ENCODE measurements at places on chromosomes 4 and X.
A peak's percentile ranks its signal among the peaks of the same experiment; 100 is the strongest.

DNA sequence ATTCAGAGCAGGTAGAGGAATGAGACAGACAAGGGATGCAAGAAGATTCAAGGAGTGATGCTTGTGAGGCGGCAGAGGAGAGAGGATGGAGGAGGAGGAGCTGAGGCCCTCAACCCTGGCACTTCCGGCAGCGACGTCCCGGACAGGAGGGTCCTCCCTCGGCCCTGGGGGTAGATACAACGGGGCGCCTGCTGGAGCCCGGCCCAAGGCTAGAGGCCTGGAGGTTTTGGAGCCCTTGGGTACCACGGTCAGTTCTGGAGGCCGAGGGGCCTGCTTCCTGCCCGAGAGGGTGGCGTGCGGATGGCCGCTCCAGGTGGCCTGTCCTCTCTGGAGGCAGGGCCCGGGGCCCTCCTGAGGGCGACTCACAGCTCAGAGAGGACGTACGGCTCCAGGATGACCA is 13.5 kb downstream of the SSR4 start:
- DNase-seq = no peak
- no peak overlapping the region for H3K4me3 ChIP-seq
- no peaks in the 10 kb centered on the region for H3K36me3 ChIP-seq

DNA sequence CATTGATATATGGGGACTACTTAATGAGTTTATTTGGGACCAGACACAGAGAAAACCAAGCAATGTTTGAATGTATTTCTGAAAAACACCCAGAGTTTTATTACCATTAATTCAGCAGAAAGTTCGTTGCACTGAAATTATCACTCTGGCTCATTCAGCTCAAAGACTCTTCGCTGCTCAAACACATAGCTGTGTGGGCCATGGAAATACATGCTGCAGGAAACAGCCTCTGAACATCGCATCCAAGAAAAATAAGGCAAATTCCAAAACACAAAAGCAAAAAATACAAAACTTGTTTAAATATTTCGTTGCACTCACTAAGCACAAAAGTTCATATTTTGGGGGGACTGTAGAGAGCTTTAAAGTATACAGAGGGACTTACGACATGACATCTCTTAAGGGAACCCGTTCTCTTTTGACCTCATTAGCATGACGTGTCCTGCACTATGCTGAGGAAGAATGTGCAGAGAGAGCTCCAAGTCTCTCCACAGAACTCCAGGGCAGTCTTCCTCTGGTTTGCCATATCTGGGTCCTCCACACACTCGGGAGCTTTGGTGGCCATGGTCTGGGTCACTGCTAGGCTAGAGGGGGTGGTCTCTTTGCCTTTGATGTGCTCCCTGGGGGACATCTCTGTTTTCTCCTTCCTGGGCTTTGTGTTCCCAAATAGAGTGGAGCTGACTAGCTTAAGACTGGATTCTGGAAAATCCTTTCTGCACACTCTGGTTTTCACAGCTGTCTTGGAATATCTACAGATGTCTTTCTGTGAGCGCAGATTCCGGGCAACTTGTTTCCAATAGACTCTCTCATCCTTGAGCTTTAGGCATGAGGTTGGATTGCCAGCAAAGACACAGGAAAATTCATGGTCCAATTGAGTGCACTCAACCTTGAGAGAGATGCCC is 2.8 kb downstream of the FGFBP1 start:
- no peaks in the 10 kb centered on the region for H3K4me1 ChIP-seq
- H3K27me3 ChIP-seq = no peaks in the 10 kb centered on the region
- DNase-seq = no peak
- H3K4me3 ChIP-seq = peak overlapping the region; percentile 33
- no peak overlapping the region for H3K27ac ChIP-seq
- no peaks in the 10 kb centered on the region for H3K36me3 ChIP-seq

- no peak overlapping the region for H3K4me3 ChIP-seq
- no peaks in the 10 kb centered on the region for H3K4me1 ChIP-seq
- no peaks in the 10 kb centered on the region for H3K27me3 ChIP-seq
- H3K36me3 ChIP-seq = no peaks in the 10 kb centered on the region
- no peak overlapping the region for H3K27ac ChIP-seq
Observed at GRCh38 chr4:130183096-130183495, 1087.1 kb downstream of the C4orf33 start.

GRCh38 chr4:13047591-13047990 is 436.5 kb downstream of the RAB28 start:
- H3K4me3 ChIP-seq = no peak overlapping the region
- H3K27ac ChIP-seq = no peak overlapping the region
- no peak for DNase-seq
- H3K27me3 ChIP-seq = no peaks in the 10 kb centered on the region

GRCh38 chr4:81136161-81136905 is 78.7 kb downstream of the PRKG2 start:
- no peaks in the 10 kb centered on the region for H3K4me1 ChIP-seq
- H3K27ac ChIP-seq = peak overlapping the region; percentile 40
- no peak for DNase-seq
- no peaks in the 10 kb centered on the region for H3K27me3 ChIP-seq

GRCh38 chr4:17877661-17878060 is 66.9 kb downstream of the NCAPG start:
- H3K27ac ChIP-seq = no peak overlapping the region
- no peaks in the 10 kb centered on the region for H3K27me3 ChIP-seq
- H3K36me3 ChIP-seq = no peaks in the 10 kb centered on the region
- DNase-seq = no peak
- no peaks in the 10 kb centered on the region for H3K4me1 ChIP-seq

DNA sequence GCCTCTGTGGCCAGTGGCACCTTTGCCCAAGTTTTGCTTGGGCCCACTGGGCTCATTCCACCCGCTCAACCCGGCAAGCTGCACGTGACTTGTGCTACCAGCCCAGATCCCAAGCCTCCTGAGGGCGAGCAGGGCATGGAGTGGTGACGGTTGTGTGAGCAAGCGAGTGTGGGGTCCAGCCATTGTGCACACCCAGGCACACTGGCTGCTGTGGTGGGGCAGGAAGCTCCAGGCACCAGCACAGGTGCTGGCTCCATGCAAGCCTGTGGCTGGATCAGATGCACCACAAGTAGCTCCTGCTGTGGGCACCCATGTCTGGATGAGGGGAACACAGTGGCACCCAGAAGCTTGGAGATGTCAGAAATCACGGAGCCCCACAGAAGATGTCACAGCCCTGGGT is 557.0 kb upstream of the GNPDA2 start:
- DNase-seq = no peak
- H3K36me3 ChIP-seq = no peaks in the 10 kb centered on the region
- no peak overlapping the region for H3K4me3 ChIP-seq
- no peaks in the 10 kb centered on the region for H3K4me1 ChIP-seq
- no peak overlapping the region for H3K27ac ChIP-seq

GRCh38 chr4:77844363-77844762 is 18.3 kb upstream of the MRPL1 start:
- no peaks in the 10 kb centered on the region for H3K27me3 ChIP-seq
- no peaks in the 10 kb centered on the region for H3K36me3 ChIP-seq
- no peaks in the 10 kb centered on the region for H3K4me1 ChIP-seq

DNA sequence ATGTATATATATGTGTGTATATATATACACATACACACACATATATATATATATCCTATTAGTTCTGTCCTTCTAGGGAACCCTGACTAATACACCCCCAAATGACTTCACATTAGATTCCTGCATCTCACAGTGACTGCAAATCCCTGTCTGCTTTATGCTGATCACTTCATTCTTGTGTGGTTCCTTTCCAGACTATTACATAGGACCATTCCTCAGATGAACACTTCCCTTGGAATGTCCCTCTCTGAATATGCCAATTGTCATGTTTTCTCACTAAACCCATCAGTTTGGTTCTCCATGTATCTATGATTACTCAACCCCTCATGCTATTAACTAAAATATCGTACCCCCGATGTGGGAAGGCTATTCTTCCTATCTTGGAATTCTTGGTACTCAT is 605.2 kb upstream of the NR3C2 start:
- no peak for DNase-seq
- H3K4me1 ChIP-seq = no peaks in the 10 kb centered on the region
- no peaks in the 10 kb centered on the region for H3K27me3 ChIP-seq
- no peak overlapping the region for H3K27ac ChIP-seq
- H3K36me3 ChIP-seq = no peaks in the 10 kb centered on the region

GRCh38 chr4:139668036-139668435 is 2.4 kb downstream of the MGST2 start:
- no peaks in the 10 kb centered on the region for H3K27me3 ChIP-seq
- no peak for DNase-seq
- H3K4me3 ChIP-seq = no peak overlapping the region
- no peak overlapping the region for H3K27ac ChIP-seq
- H3K36me3 ChIP-seq = peaks cover 8% of the 10 kb centered on the region
- H3K4me1 ChIP-seq = peaks cover 2% of the 10 kb centered on the region

- no peak overlapping the region for H3K4me3 ChIP-seq
- no peaks in the 10 kb centered on the region for H3K36me3 ChIP-seq
- no peak overlapping the region for H3K27ac ChIP-seq
- H3K4me1 ChIP-seq = no peaks in the 10 kb centered on the region
- no peaks in the 10 kb centered on the region for H3K27me3 ChIP-seq
- DNase-seq = no peak
Observed at GRCh38 chr4:124278477-124278876, 434.1 kb downstream of the ANKRD50 start.

GRCh38 chr4:155543126-155543765 is 123.4 kb upstream of the GUCY1A1 start:
- no peak overlapping the region for H3K27ac ChIP-seq
- no peak for DNase-seq
- no peaks in the 10 kb centered on the region for H3K36me3 ChIP-seq
- H3K4me3 ChIP-seq = no peak overlapping the region
- H3K27me3 ChIP-seq = no peaks in the 10 kb centered on the region

DNA sequence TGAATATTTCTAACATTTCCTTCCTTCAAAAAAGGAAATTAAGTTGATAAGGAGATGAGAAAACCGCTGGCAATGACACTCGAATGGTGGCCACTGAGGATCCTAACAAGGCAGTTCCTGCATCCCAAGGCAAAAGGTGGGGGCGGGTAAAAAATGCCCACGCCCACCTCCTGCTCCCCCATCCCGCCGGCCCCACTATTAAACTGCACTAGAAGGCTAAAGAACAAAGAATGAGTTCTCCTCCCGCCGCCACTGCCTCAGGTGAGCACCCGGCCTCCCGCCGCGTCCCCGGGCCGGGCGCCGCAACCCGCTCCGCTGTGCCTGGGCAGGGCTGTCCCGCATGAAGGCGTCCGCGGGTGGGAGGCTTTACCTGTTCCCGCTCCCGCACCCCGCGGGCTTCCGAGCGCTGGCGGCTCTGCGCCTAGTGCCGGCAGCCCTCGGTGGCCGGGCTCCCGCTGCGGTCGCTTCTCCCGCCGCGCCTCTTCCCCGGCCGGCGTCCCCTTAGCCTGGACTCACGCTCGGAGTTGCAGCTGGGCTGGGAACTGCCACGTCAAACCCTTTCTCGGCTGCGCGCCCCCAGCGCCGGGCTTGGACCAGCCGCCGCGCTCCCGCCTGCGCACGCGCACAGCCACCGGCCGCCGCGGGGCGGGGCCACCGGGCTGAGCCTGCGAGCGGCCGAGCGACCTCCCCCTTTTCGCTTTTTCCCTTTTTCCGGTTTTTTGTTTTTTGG is at the start of gene SEC24D:
TSS of gene SEC24D (minus strand) at position 556 of the 730 bp plus-strand sequence. CDS start 2,430 bp downstream, outside the sequence.
- H3K27me3 ChIP-seq = no peaks in the 10 kb centered on the region
- peak within 1 kb of the TSS; percentile 98 for H3K4me3 ChIP-seq
- no peaks in the 10 kb centered on the region for H3K4me1 ChIP-seq
- no peak for DNase-seq

DNA sequence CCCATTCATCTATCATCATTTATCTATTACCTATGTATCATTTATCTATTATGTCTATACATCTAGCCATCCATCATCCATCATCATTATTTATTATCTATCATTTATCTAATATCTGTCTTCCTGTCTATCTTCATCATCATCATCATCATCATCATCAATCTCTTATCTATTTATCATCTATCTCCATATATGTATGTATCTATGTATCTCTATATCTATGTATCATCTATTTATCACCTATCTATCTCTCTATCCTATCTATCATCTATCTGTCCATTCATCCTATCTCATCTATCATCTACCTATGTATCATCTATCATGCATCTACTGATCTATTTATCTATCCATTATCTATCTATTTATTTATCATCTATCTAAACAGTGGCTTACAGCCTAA is 3.8 kb upstream of the GYG2 start:
- no peaks in the 10 kb centered on the region for H3K36me3 ChIP-seq
- H3K4me3 ChIP-seq = no peak overlapping the region
- H3K27ac ChIP-seq = no peak overlapping the region
- DNase-seq = no peak

DNA sequence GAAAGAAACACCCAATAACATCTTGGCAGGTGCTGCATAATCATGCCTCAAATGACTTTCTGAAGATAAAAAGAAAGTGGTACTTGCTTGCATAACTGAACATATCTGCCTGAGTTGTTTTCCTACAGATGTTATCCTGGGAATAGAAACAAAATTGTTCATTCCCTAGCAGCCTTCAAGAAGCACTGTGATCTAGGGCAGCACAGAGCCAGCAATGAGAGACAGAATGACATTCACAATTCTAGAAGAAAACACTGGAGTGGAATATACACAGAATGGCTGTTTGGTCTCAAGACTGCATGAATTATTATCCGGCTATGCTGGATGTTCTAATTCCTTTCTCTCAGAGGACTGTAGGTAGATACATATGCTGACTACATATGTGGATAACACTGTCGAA is 790.9 kb downstream of the PDHA2 start:
- no peaks in the 10 kb centered on the region for H3K4me1 ChIP-seq
- H3K27me3 ChIP-seq = no peaks in the 10 kb centered on the region
- H3K27ac ChIP-seq = no peak overlapping the region
- no peak for DNase-seq
- no peak overlapping the region for H3K4me3 ChIP-seq

- H3K36me3 ChIP-seq = no peaks in the 10 kb centered on the region
- no peak for DNase-seq
- H3K4me1 ChIP-seq = no peaks in the 10 kb centered on the region
- no peaks in the 10 kb centered on the region for H3K27me3 ChIP-seq
Observed at GRCh38 chr4:120857312-120857711, 65.2 kb downstream of the PRDM5 start.

GRCh38 chrX:153707406-153707805 is 16.8 kb downstream of the BCAP31 start:
- no peaks in the 10 kb centered on the region for H3K27me3 ChIP-seq
- H3K4me3 ChIP-seq = no peak overlapping the region
- peaks cover 4% of the 10 kb centered on the region for H3K36me3 ChIP-seq
- H3K27ac ChIP-seq = no peak overlapping the region

DNA sequence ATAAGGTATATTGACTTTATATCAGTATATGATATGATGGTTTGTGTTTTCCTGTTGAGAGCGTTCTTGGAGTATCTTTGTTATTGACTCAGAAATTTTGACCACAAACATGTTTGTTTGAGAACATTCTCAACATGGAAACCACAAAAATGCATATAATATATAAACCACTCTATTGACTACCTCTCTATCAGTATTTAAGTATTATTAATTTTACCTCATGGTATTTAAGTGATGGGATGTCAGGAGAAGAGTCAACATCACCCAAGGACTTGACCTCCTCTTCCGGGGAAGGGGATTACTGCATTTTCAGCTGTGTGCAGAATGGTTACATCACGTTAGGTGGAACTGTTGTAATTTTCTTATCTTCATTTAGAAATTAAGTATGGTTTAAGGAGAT is 54.3 kb upstream of the PUDP start:
- no peaks in the 10 kb centered on the region for H3K27me3 ChIP-seq
- no peak for DNase-seq
- H3K27ac ChIP-seq = no peak overlapping the region

- no peak overlapping the region for H3K27ac ChIP-seq
- H3K4me3 ChIP-seq = no peak overlapping the region
Observed at GRCh38 chr4:63302792-63303191, 1106.5 kb downstream of the TECRL start.

- H3K27me3 ChIP-seq = no peaks in the 10 kb centered on the region
- no peaks in the 10 kb centered on the region for H3K4me1 ChIP-seq
- H3K4me3 ChIP-seq = no peak overlapping the region
- H3K36me3 ChIP-seq = no peaks in the 10 kb centered on the region
Observed at GRCh38 chr4:139568206-139568955, 12.4 kb upstream of the SETD7 start.
